ENCODE measurements at places on chromosomes 12 and 14.

- no peak for DNase-seq
Observed at GRCh38 chr12:80195074-80195726, 95.9 kb downstream of the OTOGL start.

GRCh38 chr12:80373666-80374065, 70.4 kb upstream of the PTPRQ start:
- no peak for DNase-seq

- no peak for DNase-seq
Observed at GRCh38 chr14:75389679-75390078, 38.1 kb upstream of the JDP2 start.

- DNase-seq, result no peak
Observed at GRCh38 chr12:1529228-1529861, 65.0 kb downstream of the FBXL14 start.

GRCh38 chr12:570921-571794, 92.1 kb downstream of the NINJ2 start:
- DNase-seq, result no peak

GRCh38 chr12:105337391-105337790, 6.9 kb downstream of the C12orf75 start:
- DNase-seq, result no peak

GRCh38 chr12:73629171-73629570, 908.5 kb upstream of the ATXN7L3B start:
- DNase-seq, result no peak

DNA sequence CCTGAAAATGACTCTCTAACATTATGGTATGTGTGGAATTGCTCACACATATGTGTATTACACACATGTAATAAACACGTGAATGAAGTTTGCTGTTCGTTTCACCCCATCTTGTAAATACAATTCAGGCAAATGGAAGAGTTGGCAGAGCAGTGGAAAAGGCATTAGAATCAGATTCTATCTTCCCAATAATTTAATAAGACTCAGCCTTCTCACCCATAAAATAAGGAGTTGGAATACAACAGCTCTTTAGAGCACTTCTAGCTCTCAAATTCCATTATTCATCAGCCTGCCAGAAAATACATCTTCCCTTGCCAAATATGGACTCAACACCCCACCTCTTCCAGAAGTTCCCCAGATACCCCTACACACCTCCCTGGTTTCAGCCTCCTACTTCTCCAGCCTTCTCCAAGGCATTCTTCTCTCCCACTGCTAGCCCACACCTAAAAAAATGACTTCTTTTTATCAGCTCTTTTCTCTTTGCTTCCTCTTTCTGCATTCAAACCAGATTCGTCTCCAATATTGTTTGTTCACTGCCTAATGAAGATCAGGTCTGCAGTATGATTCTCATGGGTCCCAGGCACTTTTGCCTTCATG, 66.2 kb upstream of the DYRK2 start:
- DNase-seq, result no peak

DNA sequence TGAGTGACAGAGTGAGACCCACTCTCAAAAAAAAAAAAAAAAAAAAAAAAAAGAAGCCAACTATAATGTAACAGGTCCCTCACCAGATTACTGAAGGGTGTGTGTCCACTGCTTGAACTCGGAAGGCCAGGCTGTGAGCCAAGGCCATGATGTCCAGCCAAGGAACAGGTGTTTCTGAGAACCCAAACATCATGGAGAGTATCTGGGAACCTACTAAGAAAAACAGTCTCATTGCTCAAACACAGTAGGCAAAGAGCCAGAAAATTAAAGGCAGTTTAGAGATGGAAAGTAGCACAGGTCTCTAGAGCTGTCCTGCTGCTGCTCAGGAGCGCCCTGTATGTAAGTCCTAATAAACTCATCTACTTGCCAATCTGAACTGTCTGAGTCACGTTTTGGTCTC, 12.5 kb upstream of the MAP4K5 start:
- no peak for DNase-seq

- no peak for DNase-seq
Observed at GRCh38 chr14:29735459-29735858, 192.2 kb downstream of the PRKD1 start.

GRCh38 chr12:53048033-53048779, 1.7 kb upstream of the TNS2 start:
- DNase-seq, result no peak

All from stimulated activated CD4-positive, alpha-beta T cell treated with anti-CD3 and anti-CD28 coated beads, Interleukin-15, amount 100 ng/mL, for 48 hours (primary cell).